ENCODE measurements at places on chromosomes 5 and 9.

- DNase-seq = no peak
These were observed 32.2 kb downstream of the TRIO start for GRCh38 chr5:14175381-14175780.

GRCh38 chr5:162391833-162392232 lies 324.3 kb downstream of the GABRG2 start:
- DNase-seq = no peak

DNA sequence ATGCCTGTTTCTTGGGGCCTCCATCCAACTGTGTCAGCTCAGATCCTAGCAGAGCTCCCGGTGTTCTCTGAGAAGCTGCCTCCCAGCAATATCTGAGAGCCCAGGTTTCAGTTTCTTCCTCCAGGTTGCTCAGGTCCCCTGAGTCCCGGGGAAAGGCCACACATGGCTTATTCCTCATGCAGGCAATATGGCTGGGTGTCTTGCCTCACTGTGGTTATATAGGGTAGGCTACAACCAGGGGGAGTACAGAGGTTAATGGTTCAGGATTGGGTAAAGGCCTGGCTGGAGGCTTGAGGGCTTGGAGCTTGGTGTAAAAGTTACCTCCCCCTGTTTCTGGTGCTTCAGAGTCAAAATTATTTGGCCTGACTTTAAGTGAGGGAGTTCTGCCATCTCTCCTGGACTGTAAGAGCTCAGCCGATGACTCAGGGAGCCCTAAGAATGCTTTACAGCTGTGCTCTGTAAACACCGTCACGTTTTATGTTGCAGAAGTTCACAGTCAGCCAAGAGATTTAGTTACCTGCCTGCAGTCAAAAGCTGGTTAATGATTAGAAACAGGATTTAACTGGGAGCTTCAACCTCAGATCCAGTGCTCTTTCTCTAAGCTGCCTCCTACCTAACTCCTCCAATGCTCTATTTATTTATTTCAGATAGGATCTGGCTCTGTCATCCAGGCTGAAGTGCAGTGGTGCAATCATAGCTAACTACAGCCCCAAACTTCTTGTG lies 24.3 kb upstream of the UBAP2 start:
- no peak for DNase-seq

GRCh38 chr9:3541206-3541605 lies 15.4 kb upstream of the RFX3 start:
- no peak for DNase-seq

- no peak for DNase-seq
These were observed 13.7 kb upstream of the CAMSAP1 start for GRCh38 chr9:135920973-135921585.

- DNase-seq = no peak
These were observed 33.1 kb downstream of the DAB2IP start for GRCh38 chr9:121684381-121685145.

DNA sequence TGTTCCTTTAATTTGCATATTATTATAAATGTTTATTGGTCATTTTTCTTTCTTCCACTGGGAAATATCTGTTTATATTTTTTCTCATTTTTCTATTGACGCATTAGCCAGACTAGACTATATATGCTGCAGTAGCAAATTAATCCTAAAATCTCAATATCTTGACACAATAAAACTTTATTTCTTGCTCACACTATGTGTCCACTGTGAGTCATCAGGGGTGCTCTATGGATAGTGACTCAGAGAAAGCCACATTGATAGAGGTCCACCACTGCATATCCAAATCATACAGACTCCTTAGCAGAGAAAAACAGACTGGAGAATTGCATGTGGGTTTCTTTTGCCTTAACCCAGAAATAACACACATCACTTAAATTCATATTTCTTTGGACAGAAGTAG lies 20.8 kb downstream of the OR1L3 start:
- DNase-seq = no peak

DNA sequence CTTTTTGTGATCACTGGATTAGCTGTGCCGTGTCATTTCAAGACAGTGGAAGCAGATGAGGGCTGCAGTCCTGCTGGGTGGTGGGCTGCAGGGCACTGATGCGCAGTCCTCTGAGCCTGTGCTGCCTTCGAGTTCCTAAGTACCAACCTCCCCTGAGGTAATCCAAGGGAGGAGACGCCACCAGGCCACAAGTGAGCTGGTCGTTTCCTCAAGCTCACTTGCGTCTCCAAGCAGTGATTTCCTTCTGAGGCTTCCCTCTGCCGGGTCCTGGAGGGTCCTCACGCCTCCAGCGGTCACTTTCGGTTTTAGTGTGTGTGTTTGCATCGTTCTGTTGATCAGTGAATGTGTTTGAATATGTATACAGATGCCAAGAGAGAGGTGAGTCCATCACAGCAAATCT lies 115.7 kb downstream of the TRIO start:
- no peak for DNase-seq

GRCh38 chr9:108047264-108047663 lies 557.7 kb upstream of the KLF4 start:
- DNase-seq = no peak

GRCh38 chr5:82325996-82326395 lies 47.8 kb upstream of the RPS23 start:
- DNase-seq = no peak

DNA sequence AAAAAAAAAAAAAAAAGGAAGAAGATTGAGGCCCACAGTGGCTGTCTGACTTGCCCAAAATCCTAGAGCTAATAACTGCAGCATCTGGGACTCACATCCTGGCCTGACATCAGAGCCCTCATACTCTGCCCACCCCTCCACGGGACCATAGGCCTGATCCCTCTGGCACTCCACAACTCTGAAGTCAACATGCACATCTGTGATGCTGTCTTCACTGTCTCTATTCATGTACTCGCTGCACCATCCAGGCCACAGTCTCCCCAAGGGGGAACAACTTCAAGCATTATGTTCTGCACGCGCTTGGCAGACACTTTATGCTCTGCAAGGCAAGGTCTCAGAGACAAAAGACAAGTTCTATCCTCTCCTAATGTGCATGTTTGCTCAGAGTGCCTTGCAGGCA lies 158.2 kb downstream of the SPOCK1 start:
- DNase-seq = no peak

DNA sequence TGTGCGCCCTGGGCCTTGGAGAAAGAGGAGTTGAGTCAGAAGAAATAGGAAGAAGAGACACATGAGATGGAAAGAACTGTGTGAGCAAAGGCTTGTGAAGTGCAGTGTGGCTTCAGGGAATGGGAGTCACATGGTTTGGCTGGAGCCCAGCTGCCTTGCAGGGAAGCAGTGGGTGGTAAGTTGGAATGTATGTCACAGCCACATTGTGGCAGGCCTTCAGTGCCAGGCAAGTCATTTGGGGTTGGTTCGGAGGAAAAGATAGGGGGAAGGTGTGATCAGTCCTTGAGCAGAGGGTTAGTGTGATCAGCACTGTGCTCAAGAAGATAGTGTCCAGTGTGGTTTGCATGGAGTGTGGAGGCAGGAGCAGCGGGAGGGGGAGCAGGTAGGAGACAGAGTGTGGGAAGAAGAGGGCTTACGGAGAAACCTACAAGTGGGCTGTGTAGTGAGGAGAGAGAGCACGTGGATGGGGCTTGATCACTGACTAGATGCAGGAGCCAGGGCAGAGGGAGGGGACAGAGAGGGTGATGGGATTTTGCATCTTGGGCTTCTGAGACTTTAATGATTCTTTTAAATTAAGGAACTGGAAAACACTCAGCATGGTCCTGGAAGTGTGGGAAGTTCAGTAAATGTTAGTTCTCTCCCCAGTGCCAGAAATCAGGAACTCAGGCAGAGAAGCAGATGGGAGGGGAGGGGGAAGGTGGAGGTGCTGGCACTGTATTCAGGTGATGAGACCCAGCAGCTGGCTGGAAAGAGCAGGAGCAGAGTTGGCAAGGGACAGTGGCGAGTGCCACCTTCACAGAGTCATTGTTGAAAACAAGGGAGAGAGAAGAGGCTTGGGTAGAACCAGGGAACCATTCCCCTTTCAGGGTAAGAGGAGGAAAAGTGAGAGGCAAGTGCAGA lies 46.6 kb downstream of the ARHGAP26 start:
- no peak for DNase-seq

GRCh38 chr5:180041301-180042274 lies 30.0 kb downstream of the RNF130 start:
- DNase-seq = no peak

- DNase-seq = no peak
These were observed 175.4 kb downstream of the MED10 start for GRCh38 chr5:6202968-6203365.

DNA sequence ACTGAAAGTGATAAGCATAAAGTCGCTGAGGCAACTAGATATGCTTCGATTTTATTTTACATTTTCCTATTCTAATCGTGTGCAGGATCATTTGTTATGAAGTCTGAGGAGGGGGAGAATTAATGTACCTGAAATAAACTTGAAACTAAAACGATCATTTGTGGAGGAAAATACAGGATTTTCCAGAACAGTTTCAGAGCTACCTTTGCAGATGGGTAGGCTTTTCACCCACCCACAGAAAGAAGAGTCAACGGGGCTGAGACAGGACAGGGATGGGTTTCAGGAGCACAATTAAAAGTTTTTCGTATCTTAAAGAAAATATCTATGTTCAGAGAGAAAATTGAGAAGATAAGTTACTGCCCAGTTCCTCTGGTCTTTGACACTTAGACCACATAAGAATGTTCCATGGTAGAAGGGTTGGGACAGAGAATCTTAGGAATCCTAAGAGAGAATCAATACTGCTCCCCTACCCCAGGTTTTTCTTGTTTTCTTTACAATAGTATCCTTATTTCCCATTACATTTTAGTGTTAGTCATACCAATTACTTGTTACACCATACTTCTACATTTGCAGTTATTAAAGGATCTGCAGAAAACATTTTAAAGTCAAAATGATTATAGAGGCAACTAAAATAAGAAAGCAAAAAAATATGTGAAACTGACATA lies 211.4 kb downstream of the DEPDC1B start:
- DNase-seq = no peak

Data from activated gamma-delta T cell treated with anti-CD3 and anti-CD28 coated beads, Interleukin-2, amount 50 U/mL, for 16 hours (primary cell).